ENCODE measurements at places on chromosomes 3 and 15.

GRCh38 chr3:121730940-121731687 is 18.4 kb downstream of the GOLGB1 start:
- DNase-seq: no peak

DNA sequence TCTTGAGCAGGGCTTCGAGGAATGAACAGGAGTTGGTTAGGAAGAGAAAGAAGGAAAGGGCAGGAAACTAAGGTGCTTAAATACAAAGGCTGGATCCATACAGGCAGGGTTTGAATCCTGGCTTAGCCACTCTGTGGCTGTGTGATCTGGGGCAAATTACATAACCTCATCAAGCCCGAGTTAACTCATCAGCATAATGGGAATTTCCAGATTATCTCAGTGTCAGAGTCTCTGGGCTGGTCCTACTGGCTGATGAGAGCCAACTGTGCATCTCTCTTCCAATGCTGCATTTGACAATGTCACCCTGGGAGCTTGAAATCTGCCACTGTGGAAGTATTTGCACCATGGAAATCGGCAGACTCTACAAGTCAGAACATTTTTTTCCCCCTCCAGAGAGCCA is 83.8 kb upstream of the SLC6A6 start:
- no peak for DNase-seq

DNA sequence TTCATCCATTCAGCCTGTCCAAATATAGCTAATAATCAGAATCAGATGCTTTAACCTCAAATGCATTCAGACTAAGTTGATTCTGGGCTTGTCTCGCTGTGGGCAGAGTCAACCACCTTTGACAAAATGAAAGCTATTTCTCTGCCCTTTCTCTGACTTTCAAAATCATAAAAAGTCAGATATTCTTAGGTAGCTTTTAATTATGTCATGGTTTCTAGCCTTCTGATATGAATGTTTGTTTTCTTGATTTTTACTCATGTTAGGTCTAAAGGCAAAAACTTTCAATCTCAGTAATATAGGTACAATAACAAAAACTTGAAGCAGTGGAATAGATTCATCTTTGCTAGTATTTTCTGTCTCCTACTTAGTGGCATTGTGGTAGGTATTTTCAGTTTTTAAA is 25.3 kb upstream of the C15orf61 start:
- no peak for DNase-seq

DNA sequence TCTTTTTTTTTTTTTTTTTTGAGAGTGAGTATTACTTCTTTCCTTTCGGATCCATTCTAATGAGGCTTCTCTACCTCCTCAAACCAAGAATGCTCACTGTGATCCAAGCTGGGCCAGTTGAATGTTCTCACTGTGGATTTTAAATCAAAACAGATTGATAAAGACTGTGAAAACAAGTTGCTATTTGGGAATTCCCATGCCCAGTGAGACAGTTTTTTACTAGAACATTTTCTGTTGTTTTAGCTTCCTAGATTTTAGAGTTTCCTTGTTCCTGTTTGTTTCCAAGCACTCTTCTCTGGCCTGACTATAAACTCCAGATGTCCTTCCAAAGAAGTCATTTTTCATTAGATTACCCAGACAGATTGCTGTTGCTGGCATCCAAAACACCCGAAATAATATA is 60.1 kb upstream of the GALNT15 start:
- no peak for DNase-seq

- DNase-seq: no peak
Measured at GRCh38 chr15:47513471-47513870, 203.8 kb upstream of the SEMA6D start.

- DNase-seq: no peak
Measured at GRCh38 chr3:21273259-21274025, 477.6 kb downstream of the ZNF385D start.
